ENCODE measurements at places on chromosomes 4 and X. TPM values are rescaled to one million over a fixed set of nuclear protein-coding genes. Genes with fewer than 3 reads are reported as not detected.

Gene SYNPO2
- total RNA-seq, result 34.4 TPM

Gene TMA16
- total RNA-seq, result 20.9 TPM

Gene CT45A7
- not detected for total RNA-seq

Gene NHSL2
- total RNA-seq, result 4.7 TPM

Gene TGIF2LX
- total RNA-seq, result not detected

Gene CNKSR2
- 7.8 TPM for total RNA-seq

Gene SSX1
- not detected for total RNA-seq

Gene TCEAL9
- 74.1 TPM for total RNA-seq

Gene BEND4
- total RNA-seq, result under 0.01 TPM

Gene NXF2B
- total RNA-seq, result not detected
